ENCODE measurements at places on chromosomes 13 and 19.

DNA sequence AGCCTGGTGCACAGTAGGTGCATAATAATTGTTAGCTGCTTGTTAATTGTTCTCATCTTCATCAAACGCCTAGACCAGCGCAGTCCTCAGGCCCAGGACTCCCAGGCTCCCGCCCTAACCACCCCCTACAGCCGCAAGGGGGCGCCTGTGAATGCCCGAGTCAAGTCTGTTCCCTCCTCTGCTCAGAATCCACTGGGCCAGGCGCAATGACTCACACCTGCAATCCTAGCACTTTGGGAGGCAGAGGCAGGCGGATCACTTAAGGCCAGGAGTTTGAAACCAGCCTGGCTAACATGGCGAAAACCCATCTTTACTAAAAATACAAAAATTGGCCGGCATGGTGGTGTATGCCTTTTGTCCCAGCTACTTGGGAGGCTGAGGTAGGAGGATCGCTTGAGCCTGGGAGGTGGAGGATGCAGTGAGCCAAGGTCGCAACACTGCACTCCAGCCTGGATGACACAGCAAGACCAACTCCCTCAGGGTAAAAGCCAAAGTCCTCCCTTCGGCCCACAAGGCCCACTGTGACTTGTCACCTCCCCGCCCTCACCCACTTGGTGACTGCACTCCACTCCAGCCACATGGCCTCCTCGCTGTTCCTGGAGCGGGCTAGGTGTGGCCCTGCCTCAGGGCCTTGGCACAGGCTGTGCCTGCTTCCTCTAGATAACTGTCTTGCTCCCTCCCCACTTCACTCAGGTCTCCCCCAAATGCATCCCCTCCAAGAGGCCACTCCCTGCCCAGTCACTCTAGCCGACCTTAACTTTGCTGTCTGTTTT, 9.1 kb downstream of the ZNF653 start:
- DNase-seq = peak; percentile 37

GRCh38 chr19:15900504-15900903, 2.6 kb upstream of the CYP4F2 start:
- DNase-seq = no peak

DNA sequence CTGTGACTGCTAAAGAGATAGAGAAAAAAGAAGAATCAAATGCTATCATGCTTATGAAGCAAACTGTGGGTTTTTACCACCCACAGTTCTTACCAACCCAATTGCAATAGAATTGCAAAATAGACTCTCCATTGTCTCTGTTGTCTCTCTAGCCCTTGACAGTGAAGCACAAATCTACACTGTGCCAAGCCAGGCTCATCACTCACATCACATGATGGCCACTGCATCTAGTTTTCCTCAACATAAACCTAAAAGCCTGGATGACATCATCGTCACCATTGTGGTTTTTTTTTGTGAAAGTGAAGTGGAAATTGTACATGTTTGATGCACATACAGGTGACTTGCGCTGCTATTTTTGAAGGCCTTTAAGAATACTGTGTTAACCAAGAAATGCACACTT, 56.1 kb downstream of the KL start:
- no peak for DNase-seq

GRCh38 chr19:18417250-18418028, 1.8 kb upstream of the SSBP4 start:
- no peak for DNase-seq

GRCh38 chr13:48264058-48264457, 31.1 kb downstream of the ITM2B start:
- no peak for DNase-seq

DNA sequence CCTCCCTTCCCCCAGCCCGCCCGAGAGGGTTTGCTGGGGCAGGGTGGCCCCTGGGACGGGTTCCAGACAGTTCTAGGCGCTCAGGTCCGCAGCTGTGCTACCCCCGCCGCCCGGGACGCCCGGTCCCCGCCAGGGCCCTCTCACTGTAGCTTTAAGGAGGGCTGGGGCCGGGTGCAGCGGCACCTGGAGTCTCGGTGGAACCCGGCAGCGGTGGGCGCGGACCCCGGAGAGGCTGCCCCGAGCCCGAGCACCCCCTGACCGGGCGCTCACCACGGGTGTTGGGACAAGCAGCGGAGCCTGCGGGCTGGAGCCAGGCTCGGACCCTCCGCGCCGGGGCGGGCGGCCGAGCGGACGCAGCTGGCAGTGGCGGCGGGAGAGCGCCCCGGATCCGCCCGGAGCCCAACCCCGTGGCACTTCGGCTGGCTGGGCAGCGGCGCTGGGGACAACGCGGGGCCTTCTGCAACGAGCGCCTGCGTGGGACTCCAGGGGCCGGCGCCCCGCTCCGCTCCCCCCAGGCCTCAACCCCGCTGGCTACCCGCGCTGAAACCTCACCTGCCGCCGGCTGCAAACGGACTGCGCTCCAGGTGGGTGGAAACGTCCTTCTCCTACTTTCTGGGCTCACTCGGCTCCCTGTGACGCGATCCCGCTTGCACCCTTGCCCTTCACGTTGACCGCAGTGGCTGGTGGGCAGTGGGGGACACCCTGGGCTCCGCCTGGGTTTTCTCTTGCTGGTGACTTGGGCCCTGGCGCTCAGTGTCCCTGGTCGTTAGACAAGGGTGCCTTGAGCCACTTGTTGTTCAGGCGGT, 81.1 kb downstream of the ZNF429 start:
- DNase-seq = no peak

DNA sequence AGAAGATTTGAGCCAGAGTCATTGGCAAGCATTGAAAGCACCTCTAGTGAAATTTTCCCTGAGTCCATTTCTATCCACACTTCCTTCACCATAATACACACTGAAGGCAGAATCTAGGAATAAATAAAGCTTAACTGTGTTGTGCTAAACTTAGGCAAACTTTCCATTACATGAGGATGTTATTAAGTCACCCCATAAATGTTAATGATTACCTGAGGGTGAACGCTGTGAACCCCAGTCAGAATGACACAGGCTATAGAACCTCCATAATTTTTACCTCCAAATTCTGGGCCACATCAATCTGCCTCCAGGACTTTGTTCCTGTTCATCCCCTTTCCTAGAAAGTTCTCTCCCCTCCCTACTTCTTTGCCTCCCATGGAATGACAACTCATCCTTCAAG, 71.0 kb downstream of the RAP2A start:
- DNase-seq = no peak

DNA sequence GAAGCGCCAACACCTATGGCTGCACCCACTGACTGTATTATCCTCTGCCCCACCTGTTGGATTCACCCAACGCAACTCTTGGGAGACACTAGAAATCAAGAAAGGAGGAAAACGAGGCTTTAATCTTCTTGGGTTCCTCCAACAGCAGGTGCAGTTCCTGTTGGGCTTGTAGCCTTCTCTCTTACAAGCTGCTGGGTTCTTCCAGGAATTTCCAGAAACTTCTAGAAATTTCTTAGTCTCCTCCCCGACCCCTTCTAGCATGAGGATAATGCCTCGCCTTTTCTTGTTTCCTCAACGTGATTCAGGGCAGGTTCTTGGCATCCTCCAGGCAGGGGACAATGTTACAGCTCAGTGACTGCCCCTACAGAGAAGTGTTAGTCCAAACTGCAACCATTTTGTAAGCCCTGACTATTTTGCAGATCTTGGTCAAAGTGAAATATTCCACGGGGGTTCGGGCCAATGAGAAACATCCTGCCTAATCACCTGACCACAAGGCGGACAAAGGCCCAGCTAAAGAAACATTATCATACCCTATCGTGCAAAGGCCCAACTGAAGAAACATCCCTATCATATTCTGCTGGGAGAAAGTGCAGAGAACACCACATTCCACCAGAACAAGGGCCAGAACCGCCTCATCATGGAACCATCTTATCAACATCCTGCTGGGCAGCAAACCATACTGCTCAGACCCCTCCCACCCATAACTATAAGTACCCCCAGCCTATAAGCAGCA, 614 bp upstream of the PNMA8A start:
- no peak for DNase-seq

DNA sequence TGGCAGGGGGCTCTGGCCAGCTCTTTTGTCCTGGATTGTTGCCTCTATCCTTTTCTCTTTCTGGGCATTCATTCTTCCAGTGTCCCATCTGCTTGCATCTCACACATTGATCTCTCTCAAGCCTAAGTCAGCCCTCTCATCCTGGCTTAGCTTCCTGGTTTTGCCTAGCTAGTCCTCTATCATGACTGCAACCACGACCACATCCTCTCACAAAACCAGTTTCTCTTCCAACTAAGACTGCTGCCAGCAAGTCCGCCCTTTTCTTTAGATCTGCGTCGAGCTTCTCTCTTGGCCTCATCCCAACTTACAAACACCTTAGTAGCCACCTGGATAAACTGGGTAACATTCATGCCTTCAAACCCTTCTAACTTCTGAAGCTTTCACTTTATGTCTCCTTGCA, 212.2 kb upstream of the HTR2A start:
- no peak for DNase-seq

DNA sequence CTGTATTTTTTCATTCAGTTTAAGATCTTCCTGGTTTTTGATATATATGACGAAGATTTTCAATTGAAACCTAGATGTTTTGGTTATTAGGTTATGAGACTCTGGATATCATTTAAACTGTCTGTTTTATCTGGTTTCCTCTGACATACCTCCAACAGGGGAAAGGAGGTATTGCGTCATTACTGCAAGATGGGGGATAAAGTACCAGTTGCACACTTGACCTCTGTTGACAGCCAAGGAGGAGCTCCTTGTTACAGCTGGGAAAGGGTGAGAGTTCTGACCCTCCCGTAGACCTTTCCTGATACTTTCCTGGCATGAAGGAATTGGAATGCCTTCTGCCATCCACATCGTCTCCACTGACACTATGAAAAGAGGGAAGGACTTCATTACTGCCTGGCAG, 82.0 kb upstream of the SHISA2 start:
- no peak for DNase-seq

GRCh38 chr13:37379841-37380240, 218.7 kb downstream of the POSTN start:
- no peak for DNase-seq

DNA sequence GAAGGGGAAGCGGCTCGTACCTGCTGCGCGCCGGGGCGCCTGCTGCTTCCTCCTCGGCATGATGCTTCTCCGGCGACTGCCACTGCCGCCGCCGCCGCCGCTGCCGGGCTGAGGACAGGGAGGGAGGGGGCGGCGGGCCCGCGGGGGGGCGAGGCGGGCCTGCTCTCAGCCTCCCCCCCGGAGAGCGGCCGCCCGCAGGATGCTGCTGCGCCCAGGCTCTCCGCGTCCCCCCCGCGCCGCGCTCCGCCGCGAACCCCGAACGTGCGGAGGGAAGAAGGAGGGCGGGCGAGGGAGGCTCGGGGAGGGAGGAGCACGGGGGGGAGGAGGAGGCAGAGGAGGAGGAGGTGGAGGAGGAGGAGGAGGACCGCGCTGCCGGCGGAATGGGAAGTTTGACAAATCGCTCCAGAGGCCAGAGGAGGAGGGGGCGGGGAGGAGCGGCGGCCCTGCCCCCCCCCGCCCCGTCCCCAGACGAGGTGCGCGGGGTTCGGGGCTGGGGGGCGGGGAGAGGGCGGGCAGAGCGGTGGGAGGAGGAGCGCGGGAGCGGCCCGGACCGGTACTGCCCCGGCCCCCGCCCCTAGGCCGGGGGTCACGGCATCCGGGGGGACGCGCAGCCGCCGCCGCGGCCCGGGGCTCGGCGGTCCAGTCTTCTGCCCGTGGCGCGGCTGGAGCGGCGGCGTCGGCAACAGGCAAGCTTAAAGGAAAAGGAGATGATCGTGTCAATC, at the start of gene TSHZ3:
TSHZ3 (minus strand) TSS at position 277 of the 722 bp plus-strand sequence; CDS start at position 60, 217 bp downstream.
- DNase-seq = no peak

DNA sequence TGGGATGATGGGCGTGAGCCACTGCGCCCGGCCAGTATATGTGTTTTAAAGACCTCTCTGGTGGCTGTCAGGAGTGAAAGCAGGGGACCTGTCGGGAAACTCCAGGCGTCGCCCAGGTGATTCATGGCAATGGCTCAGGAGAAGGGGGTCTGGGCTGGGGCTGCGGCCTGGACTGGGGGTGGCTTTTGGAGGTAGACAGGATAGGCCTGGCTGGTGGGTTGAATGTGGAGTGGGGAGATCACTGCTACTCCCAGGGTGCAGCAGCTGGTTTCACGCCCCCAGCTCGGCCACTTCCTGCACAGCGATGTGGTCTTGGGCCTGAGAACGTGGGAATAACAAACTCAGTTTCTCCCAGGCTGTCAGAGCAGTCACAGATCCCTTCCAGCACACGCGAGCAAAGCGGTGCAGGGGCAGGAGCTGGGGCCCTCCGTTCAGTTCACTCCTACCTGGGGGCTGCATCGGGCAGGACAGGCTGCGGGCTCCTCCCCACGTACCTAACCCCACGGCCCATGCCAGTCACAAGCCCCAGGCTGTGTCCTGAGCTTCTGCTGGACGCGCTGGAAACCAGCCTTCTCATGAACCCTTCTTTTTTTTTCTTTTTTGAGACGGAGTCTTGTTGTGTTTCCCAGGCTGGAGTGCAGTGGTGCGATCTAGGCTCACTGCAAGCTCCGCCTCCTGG, 18.9 kb downstream of the KDM4B start:
- no peak for DNase-seq

- no peak for DNase-seq
These were observed 2320.0 kb downstream of the PCDH9 start for GRCh38 chr13:64910096-64910495.

DNA sequence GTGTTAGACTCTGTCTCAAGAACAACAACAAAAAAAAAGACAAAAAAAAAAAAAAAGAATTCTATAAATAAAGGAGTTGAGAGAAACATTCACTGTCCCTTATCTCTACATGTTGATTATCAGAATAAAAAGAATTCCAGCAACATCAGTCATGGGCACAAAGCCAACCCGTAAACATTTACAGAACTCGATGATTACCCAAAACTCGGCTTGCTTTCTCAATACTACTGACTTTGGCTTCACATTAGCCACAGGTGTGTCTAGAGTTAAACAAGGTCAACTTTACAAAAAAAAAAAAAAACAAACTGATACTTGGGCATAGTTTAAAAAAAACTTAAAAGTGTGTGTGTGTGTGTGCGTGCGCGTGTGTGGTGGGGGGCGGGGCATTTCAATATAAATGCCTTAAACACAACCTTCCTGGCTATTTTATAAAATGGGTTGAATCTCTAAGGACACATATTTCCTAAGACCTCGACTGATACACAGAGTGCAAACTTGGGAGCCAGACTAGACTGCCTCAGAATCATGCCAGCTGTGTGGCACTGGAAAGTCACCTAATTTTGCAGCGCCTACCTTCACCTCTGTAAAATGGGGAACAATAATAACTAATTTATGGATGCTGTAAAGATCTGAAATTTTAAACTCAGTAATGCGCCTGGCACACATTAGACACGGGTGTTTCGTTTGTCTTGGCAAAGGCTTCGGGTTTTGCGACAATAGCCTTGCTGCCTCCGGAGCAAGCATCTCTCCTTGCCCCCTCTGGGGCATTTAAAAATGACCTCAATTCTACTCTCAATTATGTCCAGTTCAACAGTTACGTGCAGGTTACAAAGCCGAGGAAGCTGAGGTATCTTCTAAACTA, 922 bp downstream of the EBPL start:
- no peak for DNase-seq

DNA sequence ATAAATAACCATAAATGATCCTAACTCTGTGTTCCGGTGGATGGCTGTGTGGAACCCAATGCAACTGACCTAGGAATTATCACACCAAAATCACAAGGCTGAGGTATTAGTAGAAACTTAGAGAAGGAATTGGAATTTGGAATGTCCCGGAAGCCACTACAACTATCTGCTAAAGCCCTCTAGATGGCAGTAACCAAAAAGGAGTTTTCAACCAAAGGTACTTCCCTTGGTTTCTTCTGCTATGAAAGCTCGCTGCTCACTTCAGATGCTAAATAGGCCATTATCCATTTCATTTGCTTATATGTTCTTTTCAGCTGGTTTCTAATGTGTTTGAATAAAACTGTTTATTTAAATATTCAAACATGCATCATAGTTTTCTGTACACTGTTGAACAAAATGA, 1589.1 kb upstream of the SPRY2 start:
- no peak for DNase-seq
